NCI-H1417 (cell line): ENCODE measurements at places on chromosomes 13 and 19.
A peak's percentile ranks its signal among the peaks of the same experiment; 100 is the strongest.

DNA sequence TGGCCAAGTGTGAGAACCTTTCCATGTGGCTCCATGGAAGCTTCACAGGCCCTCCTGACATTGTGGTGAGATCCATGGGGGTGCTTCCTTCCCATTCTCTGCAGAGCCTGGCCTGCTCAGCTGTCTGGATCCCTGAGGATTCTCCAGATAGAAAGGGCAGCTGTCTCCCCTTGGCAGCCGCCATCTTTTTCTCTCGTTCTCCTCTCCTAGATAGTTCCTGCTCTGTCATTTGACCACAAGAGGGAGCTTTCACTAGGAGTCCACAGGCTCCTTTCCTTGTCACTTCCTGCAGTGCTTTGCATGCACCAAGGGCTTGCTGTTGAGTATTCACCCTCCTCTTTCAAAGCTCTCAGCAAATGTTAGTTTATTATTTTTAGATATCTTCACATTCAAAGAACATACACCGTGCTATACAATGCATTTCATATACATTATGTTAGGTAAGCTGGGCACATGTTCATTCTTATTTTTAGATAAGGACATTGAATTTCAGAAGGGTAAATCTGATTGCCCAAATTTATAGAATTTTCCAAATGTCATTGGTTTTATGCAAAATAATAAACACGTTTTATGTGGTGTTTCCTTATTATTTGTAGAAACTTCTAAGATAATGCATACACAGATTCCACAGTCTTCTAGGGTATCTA is 133.2 kb downstream of the FRY start:
- DNase-seq, result peak; percentile 66

- no peak for DNase-seq
Measured at GRCh38 chr13:63948045-63948444, 2532.4 kb upstream of the PCDH20 start.

DNA sequence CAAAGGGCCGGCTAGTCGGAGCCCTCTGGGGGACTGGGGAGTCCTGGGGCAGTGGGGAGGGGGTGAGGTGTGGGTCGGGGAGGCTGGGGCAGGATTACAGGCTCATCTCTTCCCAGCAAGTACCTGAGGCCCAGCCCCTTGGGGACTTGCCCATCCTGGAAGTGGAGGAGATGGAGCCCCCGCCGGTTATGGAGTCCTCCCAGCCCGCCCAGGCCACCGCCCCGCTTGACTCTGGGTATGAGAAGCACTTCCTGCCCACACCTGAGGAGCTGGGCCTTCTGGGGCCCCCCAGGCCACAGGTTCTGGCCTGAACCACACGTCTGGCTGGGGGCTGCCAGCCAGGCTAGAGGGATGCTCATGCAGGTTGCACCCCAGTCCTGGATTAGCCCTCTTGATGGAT is 9.9 kb downstream of the PALM3 start:
- no peak for DNase-seq

- no peak for DNase-seq
Measured at GRCh38 chr19:52170863-52171320, 529 bp downstream of the ZNF836 start.

- DNase-seq, result no peak
Measured at GRCh38 chr13:40274103-40274502, 392.3 kb downstream of the FOXO1 start.

DNA sequence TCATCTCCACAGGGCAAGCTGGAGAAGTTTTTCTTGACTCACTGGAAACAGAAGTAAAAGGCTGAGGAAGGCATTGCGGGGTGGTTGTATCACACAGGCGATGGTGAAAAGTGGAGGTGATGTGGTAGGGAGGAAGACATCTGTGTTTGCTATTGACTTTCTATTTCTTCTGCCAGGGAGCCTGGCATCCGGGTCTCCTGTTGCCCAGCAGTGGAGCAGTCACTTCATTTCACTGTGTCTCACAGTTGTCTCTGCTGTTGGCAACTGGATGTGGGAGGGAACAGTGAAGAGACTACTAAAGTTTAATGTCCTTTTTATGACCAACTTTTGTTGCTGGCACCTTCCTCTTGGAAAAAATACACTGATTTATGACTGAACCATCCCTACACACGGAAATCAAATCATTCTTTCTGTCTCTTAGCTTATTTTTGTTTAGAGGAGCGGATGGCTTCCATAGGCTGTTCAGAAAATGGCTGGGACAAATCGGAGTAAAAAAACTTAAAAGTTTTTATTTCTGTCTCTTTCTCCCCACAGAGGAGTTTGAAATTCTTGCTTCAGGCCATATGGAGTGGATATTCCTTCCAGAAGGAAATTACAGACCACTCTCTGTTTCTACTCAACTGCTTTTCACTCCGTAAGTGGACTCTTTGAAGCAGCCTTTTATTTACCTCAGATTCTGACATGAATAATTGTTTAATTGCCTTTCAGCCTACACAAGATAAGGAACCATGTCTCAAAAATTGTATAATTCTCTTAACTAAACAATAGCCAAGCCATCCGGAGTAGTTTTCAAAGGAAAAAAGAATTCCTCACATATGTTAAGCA is 23.8 kb upstream of the MEDAG start:
- DNase-seq, result no peak

DNA sequence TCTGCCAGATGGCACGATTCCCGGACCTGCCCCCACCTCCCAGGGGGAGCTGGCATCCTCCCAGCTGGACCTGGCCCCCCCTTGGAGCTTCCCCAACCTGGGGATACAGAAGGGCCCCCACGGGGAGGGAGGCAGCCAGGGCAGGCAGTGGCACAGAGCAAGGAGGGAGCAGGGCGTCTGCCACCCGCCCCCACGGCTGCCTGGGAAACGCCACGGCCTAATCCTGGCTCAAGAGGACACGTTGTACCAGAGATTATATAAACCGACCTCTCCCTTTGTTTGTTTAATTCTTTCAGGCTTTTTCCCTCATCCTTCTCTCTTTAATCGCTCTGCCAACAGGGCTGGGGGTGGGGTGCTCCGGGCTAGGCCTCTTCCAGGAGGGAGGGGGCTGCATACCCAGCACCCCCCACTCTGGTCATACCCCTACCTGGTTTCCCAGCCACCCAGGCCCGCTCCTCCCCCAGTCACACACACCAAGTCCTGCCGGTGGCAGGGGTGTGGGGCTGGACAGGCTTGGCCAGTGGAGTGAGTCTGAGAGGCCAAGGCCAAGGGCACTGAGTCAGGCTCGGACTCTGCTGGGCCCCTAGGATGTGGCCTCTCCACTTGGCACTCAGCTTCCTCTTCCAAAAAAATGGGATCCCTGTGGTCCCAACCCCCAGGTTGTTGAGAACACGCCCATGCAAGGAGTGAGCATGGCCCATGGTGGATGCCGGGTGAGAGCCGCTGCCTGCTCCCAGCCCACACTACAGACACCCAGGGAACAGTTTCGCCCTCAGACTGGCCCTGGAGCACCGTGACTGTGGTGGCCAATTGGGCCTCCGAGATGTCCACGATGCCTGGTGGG is 29.5 kb upstream of the NFIC start:
- peak; percentile 26 for DNase-seq

DNA sequence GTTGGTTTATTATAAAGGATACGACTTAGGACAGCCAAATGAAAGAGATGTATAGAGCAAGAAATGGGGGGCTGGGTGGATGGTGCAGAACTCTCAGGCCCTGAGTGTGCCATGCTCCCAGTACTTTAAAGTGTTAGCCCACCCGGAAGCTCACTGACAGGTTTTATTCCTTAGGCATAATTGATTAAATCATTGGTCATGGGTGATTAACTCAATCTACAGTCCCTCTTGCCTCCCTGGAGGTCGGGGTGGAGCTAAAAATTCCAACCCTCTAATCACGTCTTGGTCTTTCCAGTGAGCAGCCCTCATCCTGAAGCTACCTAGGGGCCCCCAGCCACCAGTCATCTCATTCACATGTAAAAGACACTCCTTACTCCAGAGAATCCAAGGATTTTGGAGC is 9.9 kb upstream of the LEUTX start:
- DNase-seq, result no peak

- DNase-seq, result peak; percentile 73
Measured at GRCh38 chr13:98370806-98371515, 193.9 kb upstream of the RNF113B start.

GRCh38 chr13:64765636-64766035 is 2464.5 kb downstream of the PCDH9 start:
- DNase-seq, result no peak

- no peak for DNase-seq
Measured at GRCh38 chr19:48560095-48560530, 8.1 kb downstream of the SULT2B1 start.

DNA sequence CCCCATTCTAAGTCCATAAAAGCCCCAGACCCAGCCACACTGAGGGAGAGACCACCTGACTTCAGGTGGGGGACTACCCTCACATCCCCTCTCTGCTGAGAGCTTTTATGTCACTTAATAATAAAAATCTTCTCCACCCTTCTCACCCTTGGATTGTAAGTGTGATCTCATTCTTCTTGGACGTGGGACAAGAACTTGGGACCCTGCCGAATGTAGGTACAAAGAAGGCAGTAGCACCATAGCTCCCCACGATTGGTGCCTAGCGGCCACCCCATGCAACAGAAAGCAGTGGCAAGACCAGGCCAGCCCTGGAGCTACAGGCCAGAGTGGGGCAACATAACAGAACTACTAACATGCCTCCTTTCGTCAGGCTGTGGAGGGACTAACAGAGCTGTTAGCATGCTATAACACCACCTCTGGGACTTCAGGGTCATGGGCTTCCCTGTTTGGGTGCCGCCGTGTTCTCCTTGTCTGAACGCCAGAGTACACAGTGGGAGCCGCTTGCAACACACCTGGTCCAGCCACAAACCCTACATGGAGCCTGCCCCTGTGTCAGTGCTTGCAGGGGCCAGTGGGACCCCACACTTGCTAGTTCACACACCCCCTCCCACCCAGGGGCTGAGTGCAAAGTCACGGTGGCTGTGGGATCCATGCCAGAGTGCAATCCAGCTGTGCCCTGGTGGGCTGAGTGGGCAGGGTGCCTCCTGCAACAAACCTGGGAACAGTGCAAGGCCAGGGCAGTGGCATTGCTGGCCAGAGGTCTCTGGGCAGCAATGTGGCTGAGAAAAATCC is 5.2 kb upstream of the FBXO17 start:
- DNase-seq, result no peak

- no peak for DNase-seq
Measured at GRCh38 chr13:64289702-64290101, 2874.1 kb upstream of the PCDH20 start.

- DNase-seq, result no peak
Measured at GRCh38 chr19:1843116-1843515, 5.2 kb downstream of the REXO1 start.
